ENCODE measurements at places on chromosomes 11 and 22.
A peak's percentile ranks its signal among the peaks of the same experiment; 100 is the strongest.

DNA sequence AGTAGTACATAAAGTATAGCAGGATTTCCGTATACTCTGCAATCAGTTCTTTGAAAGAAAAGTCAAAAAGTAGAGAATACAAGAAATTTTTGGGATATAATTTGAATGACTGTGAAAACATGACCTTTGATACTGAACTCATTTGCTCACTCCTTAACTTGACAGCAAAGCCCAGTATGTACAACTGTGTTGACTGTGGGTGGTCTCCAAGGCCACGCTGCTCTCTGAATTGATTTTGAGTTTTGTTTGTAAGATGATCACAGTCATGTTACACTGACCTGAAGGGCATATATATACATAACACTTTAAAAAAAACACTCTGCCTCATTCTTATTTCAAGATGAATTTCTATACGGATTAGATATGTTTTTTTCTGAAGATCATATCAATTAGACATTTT lies 9.5 kb upstream of the AMOTL1 start:
- no peaks in the 10 kb centered on the region for H3K36me3 ChIP-seq
- no peak for DNase-seq
- H3K4me3 ChIP-seq = no peak overlapping the region
- peaks cover 3% of the 10 kb centered on the region for H3K27me3 ChIP-seq
- no peak overlapping the region for H3K27ac ChIP-seq

DNA sequence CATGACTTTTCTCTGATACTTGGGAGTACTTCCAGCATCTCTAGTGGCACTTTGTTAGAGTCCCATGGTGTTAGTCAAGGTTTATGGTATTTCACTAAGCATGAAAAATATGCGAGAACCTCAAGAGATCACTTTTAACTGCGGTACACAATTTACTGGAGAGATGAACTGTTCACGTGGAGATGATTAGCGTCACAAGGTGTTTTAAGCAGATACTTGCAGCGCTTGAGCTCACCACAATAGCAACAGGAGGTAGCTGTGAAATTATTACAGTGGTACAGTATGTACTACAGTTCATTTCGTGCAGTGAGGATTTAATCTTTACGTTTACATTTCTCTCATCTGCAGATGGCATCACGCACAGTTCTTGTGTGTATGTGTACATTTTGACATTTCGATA lies 4.5 kb downstream of the PARVA start:
- H3K27ac ChIP-seq = no peak overlapping the region
- H3K36me3 ChIP-seq = no peaks in the 10 kb centered on the region
- DNase-seq = no peak
- H3K27me3 ChIP-seq = peaks cover 10% of the 10 kb centered on the region
- H3K4me3 ChIP-seq = no peak overlapping the region

- peaks cover 6% of the 10 kb centered on the region for H3K36me3 ChIP-seq
- no peak for DNase-seq
- H3K4me1 ChIP-seq = peaks cover 3% of the 10 kb centered on the region
Observed at GRCh38 chr22:38078046-38078840, 5.7 kb downstream of the SLC16A8 start.

- no peaks in the 10 kb centered on the region for H3K27me3 ChIP-seq
- H3K4me3 ChIP-seq = no peak overlapping the region
- H3K36me3 ChIP-seq = peaks cover 11% of the 10 kb centered on the region
- no peaks in the 10 kb centered on the region for H3K4me1 ChIP-seq
- no peak for DNase-seq
Observed at GRCh38 chr11:95344932-95345642, 114.1 kb upstream of the SESN3 start.

DNA sequence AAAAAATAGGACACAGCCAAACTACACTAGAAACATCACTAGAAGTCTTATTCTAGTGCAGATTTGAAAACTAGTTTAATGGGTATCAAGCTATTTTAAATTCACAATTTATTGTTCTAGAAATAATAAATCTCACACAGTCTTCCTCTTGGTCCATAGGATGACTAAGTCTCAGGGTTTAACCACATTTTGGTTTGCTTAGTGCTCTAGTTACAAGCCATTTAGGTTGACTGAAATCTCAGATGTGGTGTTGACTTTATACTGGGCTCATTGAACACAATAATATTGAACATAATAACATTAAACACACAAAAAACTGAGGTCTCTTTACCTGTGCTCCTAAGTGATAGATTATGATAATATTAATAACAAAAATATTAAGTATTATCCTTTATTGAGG lies 760.3 kb upstream of the CCDC179 start:
- no peaks in the 10 kb centered on the region for H3K36me3 ChIP-seq
- H3K4me3 ChIP-seq = no peak overlapping the region
- no peaks in the 10 kb centered on the region for H3K4me1 ChIP-seq
- no peak for DNase-seq
- no peaks in the 10 kb centered on the region for H3K27me3 ChIP-seq

DNA sequence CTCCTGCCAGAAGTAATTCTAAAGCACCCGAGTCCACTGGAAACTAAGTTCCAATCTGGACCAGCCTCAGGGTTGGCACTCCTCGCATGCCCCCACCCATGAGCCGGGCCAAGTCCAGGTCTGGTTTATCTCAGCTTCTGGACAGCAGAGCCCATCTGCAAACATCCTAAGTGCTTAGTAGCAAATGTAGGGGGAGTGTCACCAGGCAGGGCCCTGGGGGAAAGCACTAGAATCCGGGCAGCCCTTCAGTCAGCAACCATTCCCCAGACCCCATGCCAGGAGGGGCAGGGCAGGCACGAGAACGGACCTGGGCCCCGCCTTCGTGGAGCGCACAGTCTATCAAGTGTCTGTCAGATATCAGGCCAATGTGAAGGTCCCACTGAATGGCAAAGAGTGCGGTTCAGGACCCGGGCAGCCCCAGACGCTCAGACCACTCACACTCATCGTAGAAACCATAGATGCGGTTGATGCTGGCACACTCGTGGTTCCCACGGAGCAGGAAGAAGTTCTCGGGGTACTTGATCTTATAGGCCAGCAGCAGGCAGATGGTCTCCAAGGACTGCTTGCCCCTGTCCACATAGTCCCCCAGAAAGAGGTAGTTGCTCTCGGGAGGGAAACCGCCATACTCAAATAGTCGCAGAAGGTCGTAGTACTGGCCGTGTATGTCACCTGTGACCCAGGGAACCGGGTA lies 1.3 kb downstream of the PPP1CA start:
- peak overlapping the region; percentile 69 for H3K27ac ChIP-seq
- H3K4me1 ChIP-seq = peaks cover 25% of the 10 kb centered on the region
- no peak for DNase-seq
- H3K36me3 ChIP-seq = peaks cover 17% of the 10 kb centered on the region
- no peaks in the 10 kb centered on the region for H3K27me3 ChIP-seq
- H3K4me3 ChIP-seq = peak overlapping the region; percentile 86

- H3K4me3 ChIP-seq = peak overlapping the region; percentile 64
- peaks cover 8% of the 10 kb centered on the region for H3K27me3 ChIP-seq
- no peak for DNase-seq
- no peaks in the 10 kb centered on the region for H3K36me3 ChIP-seq
- peaks cover 11% of the 10 kb centered on the region for H3K4me1 ChIP-seq
Observed at GRCh38 chr11:2927851-2928604, 1.2 kb downstream of the PHLDA2 start.

DNA sequence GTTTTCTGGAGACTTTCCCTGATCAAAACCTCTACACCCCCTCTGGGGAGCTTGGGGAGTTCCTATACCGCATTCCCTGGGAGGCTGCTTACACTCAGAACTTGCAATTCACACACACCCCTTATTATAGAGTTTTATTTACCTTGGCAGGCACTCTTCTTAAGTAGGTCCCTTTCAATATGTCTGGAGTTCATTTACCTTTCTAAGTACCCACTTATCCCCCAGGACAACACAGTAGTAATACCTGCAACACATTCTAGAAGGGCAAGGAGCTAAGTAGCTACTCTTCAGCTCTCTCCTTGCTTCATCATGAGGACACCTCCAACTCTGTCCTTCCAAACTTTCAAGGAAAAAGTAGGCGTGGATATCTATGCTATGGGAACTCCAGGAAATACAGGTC lies 127.8 kb upstream of the ANO3 start:
- no peaks in the 10 kb centered on the region for H3K4me1 ChIP-seq
- no peak overlapping the region for H3K4me3 ChIP-seq
- H3K27me3 ChIP-seq = no peaks in the 10 kb centered on the region
- no peak overlapping the region for H3K27ac ChIP-seq

DNA sequence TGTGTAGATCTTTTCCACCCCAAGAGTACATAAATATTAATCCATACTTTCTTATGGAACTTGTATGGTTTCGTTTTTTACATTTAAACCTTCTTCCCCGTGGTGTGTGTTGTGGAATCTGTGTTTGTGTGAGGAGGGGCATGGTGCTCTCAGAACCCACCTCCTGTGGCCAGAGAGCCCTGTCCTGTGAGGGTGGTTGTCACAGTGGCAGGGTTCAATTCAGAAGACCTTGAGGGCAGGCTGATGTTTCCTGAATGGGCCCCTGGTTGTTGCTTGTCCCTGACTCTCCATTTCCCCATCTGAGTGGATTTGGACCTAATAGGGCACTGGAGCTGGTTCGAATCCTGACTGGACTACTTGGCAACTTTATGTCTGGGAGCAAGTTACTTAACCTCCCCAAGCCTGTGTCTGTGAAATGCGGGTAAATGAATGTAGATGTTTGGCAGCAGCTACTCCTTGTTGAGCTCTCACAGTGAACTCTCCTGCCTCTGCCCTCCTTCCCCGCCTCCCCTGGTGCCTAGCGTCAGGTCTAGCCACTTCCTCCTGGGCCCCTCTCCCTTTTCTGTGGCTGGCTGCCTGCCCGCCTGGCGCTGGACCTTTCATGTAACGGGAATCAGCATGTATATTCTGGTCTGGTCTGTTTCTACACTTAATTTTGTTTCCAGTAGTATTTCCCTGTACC lies 7.3 kb downstream of the NEAT1 start:
- H3K4me1 ChIP-seq = peaks cover 67% of the 10 kb centered on the region
- H3K36me3 ChIP-seq = peaks cover 6% of the 10 kb centered on the region
- no peaks in the 10 kb centered on the region for H3K27me3 ChIP-seq
- no peak for DNase-seq
- peak overlapping the region; percentile 82 for H3K4me3 ChIP-seq
- peak overlapping the region; percentile 98 for H3K27ac ChIP-seq

All from memory B cell (primary cell).